ENCODE measurements at places on chromosomes 4 and X. TPM values are rescaled to one million over a fixed set of nuclear protein-coding genes. Genes with fewer than 3 reads are reported as not detected.

Gene ZGRF1
- 11.5 TPM for total RNA-seq

Gene PROM1
- total RNA-seq: not detected

Gene TLR10
- not detected for total RNA-seq

Gene LGI2
- total RNA-seq: not detected

Gene CCDC149
- 4.6 TPM for total RNA-seq

Gene LRCH2
- total RNA-seq: 6.1 TPM

Gene KDM5C
- total RNA-seq: 96.9 TPM

Gene GAGE12J
- total RNA-seq: not detected

Gene SPANXA1
- total RNA-seq: not detected

Gene GAB3
- total RNA-seq: 0.58 TPM

Gene CXCL6
- 4.6 TPM for total RNA-seq

Gene SHROOM3
- total RNA-seq: 6.6 TPM

Gene GUCY1B1
- 3.7 TPM for total RNA-seq

Gene NAA10
- 181 TPM for total RNA-seq

Gene KLB
- not detected for total RNA-seq

Gene NAT8L
- under 0.01 TPM for total RNA-seq

Gene EDA
- total RNA-seq: under 0.01 TPM

Gene CRMP1
- total RNA-seq: 0.58 TPM

Gene TLR7
- total RNA-seq: not detected

Gene SOWAHB
- total RNA-seq: not detected

Gene ARR3
- total RNA-seq: not detected

Gene L1CAM
- total RNA-seq: 19.0 TPM

Gene CT47A1
- not detected for total RNA-seq

Gene NUDT11
- 13.0 TPM for total RNA-seq

Gene MAGEA4
- total RNA-seq: not detected

Gene GC
- total RNA-seq: not detected

Gene HTRA3
- 0.35 TPM for total RNA-seq

Gene CSAG2
- not detected for total RNA-seq

Gene ERCC6L
- total RNA-seq: 2.6 TPM

Gene CCDC110
- total RNA-seq: 0.71 TPM

Gene STPG2
- total RNA-seq: not detected

Gene ZNF630
- 1.4 TPM for total RNA-seq

Gene MAGEA2
- total RNA-seq: not detected

Gene PLXNB3
- 2.6 TPM for total RNA-seq

Gene BMP3
- total RNA-seq: not detected

Gene COX18
- total RNA-seq: 29.4 TPM
